ENCODE measurements at places on chromosomes 5 and 9. TPM values are rescaled to one million over a fixed set of nuclear protein-coding genes. Genes with fewer than 3 reads are reported as not detected.

The CORO2A gene
- 0.15 TPM for total RNA-seq

The PCDH1 gene
- total RNA-seq = 27.5 TPM

The ZNF454 gene
- 2.8 TPM for total RNA-seq

The GPR107 gene
- total RNA-seq = 57.4 TPM

The KIF4B gene
- total RNA-seq = not detected

The CDK5RAP2 gene
- total RNA-seq = 28.3 TPM

The SPINK6 gene
- not detected for total RNA-seq

The TAF1L gene
- not detected for total RNA-seq

The HTR1A gene
- not detected for total RNA-seq

The FAT2 gene
- under 0.01 TPM for total RNA-seq

The PCDHGA3 gene
- total RNA-seq = 0.23 TPM

The TLX3 gene
- total RNA-seq = not detected

The OCLN gene
- 3.5 TPM for total RNA-seq

The PTPN3 gene
- 2.7 TPM for total RNA-seq

The SMIM27 gene
- 5.5 TPM for total RNA-seq

The ENTPD8 gene
- not detected for total RNA-seq

The SUSD3 gene
- 0.23 TPM for total RNA-seq

The HAVCR2 gene
- 0.30 TPM for total RNA-seq

The C5orf58 gene
- total RNA-seq = not detected
